ENCODE measurements at places on chromosomes 1 and 21. TPM values are rescaled to one million over a fixed set of nuclear protein-coding genes. Genes with fewer than 3 reads are reported as not detected.

The CACNA1S gene
- not detected for total RNA-seq

- DNase-seq = no peak
Observed at GRCh38 chr1:228048659-228049298, 33.7 kb upstream of the ARF1 start.

DNA sequence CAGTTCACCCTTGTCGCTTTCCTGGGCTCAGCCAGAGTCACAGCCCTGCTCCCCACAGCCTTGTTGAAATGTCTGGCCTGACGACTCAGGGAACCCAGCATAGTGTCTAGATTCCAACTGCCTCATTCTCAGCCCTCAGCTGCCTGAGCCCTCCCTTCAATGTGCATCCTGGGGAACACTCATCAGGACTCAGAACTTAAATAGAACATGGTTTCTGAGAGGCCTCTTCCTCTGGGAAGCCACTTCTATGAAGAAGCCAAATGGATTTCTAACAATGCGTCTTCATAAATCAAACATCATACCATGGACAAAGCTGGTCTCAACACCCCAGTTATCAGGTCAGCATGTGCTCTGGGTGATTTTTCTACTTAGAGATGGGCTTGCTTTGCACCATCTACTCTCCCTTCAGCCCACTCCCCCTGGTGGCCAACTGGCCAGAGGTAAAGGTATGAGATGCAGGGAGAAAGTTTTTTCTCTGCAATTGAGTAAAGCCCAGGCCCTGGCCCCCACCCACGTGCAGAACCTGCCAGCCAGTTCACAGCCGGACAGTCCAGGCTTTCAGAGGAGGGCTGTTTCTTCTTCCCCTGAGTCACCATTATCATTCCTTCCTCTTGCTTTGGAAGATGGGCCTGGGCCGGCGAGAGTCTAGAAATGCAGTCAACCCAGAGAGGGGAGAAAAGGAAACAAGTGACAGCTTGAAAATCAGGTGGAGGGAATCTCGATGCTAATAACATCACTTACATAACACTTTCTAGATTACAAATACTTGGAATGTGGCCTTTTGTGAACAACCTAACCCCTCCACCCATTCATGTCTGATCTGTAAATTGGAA lies 32.1 kb downstream of the CD244 start:
- peak; percentile 71 for DNase-seq

GRCh38 chr1:111742938-111743549 lies 3.8 kb upstream of the INKA2 start:
- DNase-seq = no peak

- no peak for DNase-seq
Observed at GRCh38 chr1:224533517-224533916, 82.6 kb upstream of the CNIH3 start.

DNA sequence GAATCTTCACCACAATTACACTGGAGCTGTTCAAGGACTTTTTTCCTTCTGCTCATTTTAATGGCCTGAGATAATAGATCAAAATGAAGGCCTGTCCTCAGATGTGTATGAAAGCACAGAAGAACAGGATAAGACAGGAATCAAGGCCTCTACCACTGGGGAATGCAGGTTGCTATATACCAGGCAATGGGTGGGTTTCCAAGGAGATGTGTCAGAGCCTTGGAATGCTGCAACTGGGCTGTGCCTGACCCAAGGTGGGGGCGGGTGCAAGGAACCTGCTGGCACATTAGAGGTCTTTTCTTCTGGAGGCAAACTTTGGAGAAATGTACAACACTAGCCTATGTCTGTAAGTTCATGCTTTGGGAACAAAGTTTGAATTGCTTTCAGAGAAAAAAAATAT lies 21.7 kb upstream of the LAMC2 start:
- DNase-seq = no peak

The ALG14 gene
- 3.9 TPM for total RNA-seq

DNA sequence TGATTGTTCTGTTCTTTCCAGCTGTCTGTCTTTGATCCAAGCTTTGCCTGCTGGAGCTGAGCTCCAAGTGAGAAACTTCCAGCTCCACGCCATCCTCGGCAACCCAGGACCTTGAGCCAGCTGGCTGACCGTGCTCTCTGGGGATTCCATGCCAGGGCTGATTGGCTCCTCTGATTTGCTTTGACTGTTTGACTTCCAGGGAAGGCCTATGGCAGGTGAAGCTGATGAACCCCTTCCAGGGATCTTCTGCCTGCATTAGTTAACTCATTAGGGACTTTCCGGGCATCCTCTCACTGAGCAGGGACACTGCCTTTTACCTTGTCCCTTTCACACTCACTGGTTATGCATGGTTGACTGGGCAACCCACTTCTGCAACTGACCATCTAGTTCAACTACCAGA lies 406.1 kb downstream of the RPS6KC1 start:
- DNase-seq = no peak

- no peak for DNase-seq
Observed at GRCh38 chr1:25012966-25013962, 83.2 kb upstream of the RUNX3 start.

The TLR5 gene
- 0.11 TPM for total RNA-seq

GRCh38 chr1:117534995-117535467 lies 70.8 kb upstream of the TENT5C start:
- no peak for DNase-seq

DNA sequence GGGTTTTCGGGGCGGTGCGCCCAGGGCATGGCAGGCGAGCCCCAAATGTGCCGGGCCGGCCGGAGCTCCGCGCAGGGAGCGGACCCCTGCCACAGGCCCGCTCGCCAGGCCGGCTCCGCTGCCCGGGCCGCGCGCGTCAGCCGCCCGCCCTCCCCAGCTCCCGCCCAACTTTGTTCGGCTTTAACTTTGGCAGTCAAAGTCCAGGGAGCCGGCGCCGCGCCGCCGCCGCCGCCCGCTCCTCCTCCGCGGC lies 488 bp downstream of the SLC35D1 start:
- peak; percentile 62 for DNase-seq

GRCh38 chr1:47694011-47694890 lies 256.4 kb downstream of the FOXD2 start:
- no peak for DNase-seq

The ELOVL1 gene
- 108 TPM for total RNA-seq

DNA sequence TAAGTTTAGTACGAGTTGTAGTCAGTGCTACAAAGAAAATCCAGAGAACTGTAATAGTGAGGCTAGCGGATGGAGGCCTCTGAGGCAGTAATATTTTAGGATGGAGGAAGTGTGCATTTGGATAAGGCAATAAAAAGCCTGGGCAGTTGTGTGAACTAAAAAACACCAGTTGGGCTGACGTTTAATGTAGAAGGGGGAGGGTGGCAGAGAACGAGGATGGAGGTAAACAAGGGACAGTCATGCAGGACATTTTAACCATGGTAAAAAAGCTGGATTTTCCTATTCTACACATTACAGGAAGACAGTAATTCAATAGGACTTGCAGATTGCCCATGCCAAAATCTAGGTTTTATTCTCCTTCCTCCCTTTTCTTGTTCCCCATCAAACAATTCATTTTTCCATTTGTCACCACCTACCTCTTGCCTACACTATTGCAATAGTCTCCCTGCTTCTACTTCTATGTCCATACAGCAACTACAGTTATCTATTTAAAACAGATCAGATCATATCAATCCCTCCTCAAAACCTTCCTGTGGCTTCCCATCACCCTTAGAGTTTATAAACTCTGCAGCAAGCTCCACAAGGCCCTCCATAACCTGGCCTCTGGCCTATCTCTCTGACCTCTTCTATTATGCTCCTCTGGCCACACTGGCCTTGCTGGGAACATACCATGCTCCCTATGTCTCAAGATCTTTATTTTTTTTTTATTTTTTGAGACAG lies 27.7 kb downstream of the ERO1B start:
- no peak for DNase-seq

DNA sequence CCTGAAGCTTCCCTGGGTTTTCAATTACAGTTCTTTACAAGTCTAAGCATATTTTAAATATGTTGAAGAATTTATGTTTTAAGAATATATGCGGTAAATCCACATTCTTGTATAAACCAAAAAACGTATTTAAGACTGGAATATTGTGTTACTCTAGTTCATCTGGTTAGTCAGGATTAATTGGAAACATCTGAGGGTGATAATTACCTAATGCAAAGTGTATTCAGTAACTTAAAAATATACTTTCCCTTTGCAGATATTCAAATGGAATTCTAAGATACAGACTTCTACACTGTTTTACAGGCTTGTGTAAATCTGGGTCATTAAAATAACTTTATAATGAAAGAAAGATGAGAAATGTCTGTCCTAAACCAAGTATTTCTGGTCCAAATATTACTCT lies 302.0 kb downstream of the VAV3 start:
- no peak for DNase-seq

The BRINP2 gene
- not detected for total RNA-seq

DNA sequence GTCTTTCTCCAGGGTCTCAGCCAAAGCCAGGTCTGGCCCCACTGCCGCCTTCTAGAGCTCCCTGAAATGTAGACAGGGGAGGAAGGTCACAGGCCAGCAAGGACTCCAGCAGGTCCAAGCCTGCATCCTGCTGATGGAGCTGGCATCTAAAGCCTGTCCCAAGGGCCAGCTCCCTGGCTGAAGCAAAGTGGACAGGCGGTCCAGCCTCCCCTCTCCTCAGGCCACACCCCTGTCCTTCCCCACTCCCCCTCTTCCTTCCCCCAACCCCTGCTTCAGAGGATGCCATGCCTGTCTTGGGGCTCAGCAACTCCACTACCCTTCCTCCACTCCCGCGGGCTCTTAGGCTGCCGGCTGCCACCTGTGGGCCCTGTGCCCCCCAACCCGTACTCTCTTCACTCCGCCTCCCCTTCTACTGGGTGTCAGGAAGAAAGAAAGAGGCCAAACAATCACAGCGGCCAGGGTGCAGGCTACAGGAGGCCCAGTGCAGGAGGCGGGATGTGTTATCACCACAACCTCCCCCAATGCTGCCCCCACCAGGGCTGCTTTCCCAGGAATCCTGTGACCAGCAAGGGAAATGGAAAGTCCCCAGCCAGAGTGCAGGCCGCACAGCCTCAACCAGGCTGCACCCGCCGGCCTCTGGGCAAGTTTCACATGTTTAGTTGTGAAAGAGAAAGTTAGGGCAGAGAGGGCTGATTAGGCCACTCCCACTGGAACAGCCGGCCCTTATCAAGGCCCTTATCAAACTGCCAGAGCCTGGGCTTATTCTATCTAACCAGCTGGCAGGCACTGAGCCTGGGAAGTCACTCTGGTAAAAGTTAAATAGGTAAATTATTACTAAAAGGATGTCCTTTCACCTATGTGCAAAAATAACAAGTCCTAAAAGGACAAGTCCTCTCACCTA lies 34.1 kb downstream of the ACOT7 start:
- peak; percentile 81 for DNase-seq

The RPL11 gene
- total RNA-seq = 560 TPM

- no peak for DNase-seq
Observed at GRCh38 chr1:214452152-214452784, 99.1 kb downstream of the PTPN14 start.

The LDLRAD1 gene
- total RNA-seq = not detected

The HLX gene
- 5.5 TPM for total RNA-seq

GRCh38 chr1:40628903-40629292 lies 36.6 kb downstream of the RIMS3 start:
- no peak for DNase-seq

DNA sequence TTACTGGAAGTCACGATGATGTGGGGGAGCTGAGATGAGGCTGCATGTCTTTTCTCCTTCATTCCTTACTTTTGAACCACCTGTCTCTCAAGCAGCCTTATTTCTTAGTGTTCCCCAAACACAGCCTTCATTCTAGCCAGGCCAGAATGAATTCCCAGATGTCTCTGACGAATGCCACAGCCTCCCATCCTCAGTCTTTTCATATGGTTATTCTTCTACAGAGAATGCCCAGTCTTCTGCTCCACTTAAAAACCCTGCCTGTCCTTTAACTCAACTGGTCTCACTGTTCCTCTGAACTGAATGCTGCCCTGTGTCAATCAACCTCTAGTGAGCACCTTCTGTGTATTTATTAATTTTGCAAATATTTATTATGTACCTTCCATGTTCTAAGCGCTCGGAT lies 156.2 kb downstream of the PLA2G4A start:
- no peak for DNase-seq

DNA sequence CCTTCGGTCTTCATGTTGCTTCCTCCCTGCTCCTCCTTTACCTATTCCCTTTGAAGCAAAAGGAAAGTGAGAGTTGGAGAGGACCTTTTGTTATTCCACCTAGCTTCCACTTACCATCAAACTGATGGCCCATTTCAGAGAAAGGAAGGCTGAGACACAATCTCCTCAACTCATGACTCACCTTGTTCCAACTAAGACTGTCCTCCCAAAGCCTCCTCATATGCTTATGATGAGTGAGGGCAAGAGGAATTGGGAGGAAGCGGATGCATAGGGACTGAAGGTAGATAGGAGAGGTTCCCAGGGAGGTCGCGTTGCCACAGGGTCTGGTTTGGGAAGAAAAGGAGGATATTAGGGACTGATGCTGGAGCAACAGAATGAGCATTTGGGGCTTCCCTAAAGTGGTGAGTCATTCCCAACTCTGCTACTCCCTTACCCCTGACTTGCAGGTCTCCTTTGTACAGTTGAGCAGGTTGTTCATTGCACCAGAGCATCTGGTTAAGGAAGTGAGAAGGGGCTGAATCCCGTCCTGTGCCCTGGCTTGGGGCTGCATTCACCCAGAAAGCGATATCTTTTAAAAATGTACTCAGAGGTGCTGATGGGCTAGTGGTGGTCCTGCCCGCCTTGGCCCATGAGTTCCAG lies 35.0 kb downstream of the LGR6 start:
- DNase-seq = no peak

DNA sequence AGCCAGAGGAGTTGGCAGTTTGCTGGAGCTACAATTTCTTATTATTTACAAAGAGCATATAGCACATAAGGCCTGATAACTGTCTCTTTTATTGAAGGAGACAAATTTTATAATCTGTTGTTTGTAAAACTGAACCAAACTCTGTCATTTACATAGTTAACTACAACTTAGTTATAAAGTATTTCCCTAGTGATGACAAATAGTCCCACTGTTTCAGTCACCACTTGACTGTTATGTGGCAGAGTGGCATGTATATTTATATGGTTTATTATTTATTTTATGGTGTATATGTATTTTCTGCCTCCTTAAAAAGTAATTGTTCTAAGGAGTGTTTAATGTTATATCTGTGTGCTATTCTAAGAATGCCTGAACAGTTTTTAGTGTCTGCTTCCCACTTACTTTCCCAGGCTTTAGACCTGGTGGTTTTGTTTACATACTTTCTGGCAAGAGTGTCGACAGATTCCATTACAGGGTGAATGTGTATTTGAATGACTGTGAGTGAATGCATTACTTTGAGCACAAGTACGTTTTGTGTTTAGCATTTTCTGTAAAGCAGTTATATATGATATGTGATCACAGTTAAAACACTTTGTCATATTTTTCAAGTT lies 10.0 kb downstream of the TSEN15 start:
- no peak for DNase-seq

DNA sequence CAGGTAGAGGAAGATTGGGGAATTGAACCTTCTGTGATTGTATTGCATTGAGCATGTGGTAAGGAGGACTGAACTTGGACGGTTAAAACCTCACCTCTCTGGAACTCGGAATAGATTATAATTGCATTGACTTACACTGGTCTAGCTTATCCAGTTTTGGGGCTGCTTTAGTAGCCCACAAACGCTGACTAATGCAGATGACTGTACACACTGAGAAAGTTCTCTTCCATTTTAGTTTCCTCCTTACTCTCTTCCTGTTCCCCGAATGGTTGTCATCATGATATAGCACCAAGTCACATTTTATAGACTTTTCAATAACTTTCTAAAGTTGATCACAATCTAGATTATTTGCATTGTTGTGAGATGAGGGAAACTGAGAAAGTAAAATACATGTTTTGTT lies 78.2 kb downstream of the NFIA start:
- DNase-seq = no peak

All from natural killer cell treated with Interleukin-12 subunit alpha and Interleukin-12 subunit beta and Interleukin-15 and Interleukin-18, amount 100 ng/mL, for 72 hours (primary cell).